ENCODE measurements at places on chromosomes 16 and 17. TPM values are rescaled to one million over a fixed set of nuclear protein-coding genes. Genes with fewer than 3 reads are reported as not detected.
A peak's percentile ranks its signal among the peaks of the same experiment; 100 is the strongest.

DNA sequence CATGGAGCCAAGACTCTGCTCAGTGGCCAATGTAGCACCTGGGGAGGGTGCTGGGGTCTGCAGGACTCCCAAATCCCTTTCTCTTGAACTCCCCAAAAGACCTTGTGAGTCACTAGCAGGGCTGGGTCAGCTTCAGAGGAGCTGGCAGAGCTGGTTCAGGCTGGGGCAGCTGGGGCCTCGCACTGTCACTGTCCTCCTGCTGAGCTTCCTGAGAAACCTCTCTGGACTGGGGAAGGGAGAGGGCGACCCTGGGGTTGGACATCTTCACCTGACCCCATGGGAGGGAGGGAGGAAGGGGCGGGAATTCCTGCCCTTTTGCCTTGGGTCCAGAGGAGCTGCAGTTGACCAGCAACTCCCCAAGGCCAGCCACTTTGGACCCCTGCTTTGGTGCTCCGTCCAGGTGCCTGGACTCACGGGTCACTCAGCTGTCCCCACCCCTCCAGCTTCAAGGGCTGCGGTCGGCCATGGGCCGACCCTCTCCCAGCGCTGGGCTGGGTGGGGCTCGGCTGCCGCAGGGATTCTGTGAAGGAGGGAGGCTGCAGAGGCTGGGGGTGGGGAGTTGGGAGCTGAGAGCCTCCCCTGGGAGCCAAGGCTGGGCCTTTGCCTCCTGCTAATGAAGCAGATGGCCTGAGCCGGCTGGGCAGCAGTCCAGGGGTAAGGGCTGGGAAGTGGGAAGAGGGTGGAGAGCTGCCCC lies 9.2 kb downstream of the FMNL1 start:
- peaks cover 55% of the 10 kb centered on the region for H3K27me3 ChIP-seq
- H3K36me3 ChIP-seq: no peaks in the 10 kb centered on the region
- H3K4me1 ChIP-seq: no peaks in the 10 kb centered on the region
- no peak for DNase-seq
- no peak overlapping the region for H3K27ac ChIP-seq

- H3K36me3 ChIP-seq: no peaks in the 10 kb centered on the region
- H3K27me3 ChIP-seq: peaks cover 50% of the 10 kb centered on the region
These were observed 126.1 kb downstream of the IRX5 start for GRCh38 chr16:55056585-55057401.

GRCh38 chr17:14306596-14306995 lies 5.7 kb downstream of the HS3ST3B1 start:
- H3K27me3 ChIP-seq: peaks cover 15% of the 10 kb centered on the region
- H3K4me1 ChIP-seq: peaks cover 29% of the 10 kb centered on the region
- H3K36me3 ChIP-seq: no peaks in the 10 kb centered on the region
- no peak for DNase-seq
- H3K27ac ChIP-seq: no peak overlapping the region

GRCh38 chr16:78383118-78383517 lies 283.7 kb downstream of the WWOX start:
- H3K27ac ChIP-seq: no peak overlapping the region
- no peaks in the 10 kb centered on the region for H3K4me1 ChIP-seq
- H3K36me3 ChIP-seq: no peaks in the 10 kb centered on the region
- DNase-seq: no peak

DNA sequence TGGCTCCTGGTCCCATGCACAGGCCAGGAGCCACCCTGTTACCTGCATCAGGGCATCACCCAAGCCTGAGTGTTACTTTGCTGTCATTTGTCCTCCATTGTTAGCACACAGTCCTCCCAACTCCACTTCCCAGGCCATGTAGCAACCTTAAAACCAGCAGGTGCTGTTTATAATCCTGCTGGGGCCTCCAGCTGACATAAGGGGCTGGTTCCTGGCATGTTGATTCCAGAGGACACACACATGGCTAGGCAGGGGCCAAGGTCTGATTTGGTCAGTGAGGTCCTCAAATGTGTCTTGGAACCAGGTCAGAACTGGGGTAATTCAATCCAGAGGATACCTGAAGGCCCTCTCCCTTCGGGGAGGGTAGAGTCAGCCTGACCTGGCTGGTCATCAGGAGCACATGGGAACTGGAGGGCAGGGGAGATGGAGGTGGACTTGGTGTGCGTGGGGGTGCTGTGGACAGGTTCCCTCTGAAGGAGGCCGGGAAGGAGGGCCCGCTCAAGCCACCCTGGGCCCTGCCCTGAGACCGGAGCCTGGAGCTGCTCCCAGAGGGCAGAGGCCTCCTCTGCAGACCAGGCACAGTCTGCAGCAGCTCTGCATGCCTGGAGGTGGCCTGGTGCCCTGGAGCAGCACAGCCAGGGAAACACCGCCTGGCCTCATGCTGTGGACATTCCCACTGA lies 6.6 kb downstream of the ADORA2B start:
- H3K4me1 ChIP-seq: peaks cover 8% of the 10 kb centered on the region
- no peak overlapping the region for H3K4me3 ChIP-seq
- DNase-seq: no peak
- no peak overlapping the region for H3K27ac ChIP-seq
- no peaks in the 10 kb centered on the region for H3K36me3 ChIP-seq

GRCh38 chr16:67093098-67093726 lies 16.5 kb upstream of the PHAF1 start:
- peaks cover 3% of the 10 kb centered on the region for H3K4me1 ChIP-seq
- no peaks in the 10 kb centered on the region for H3K27me3 ChIP-seq
- H3K4me3 ChIP-seq: no peak overlapping the region
- no peak for DNase-seq
- H3K36me3 ChIP-seq: peaks cover 2% of the 10 kb centered on the region
- H3K27ac ChIP-seq: peak overlapping the region; percentile 68

- no peaks in the 10 kb centered on the region for H3K36me3 ChIP-seq
- peak overlapping the region; percentile 60 for H3K4me3 ChIP-seq
- DNase-seq: no peak
- no peak overlapping the region for H3K27ac ChIP-seq
These were observed 70.0 kb upstream of the TNRC6C start for GRCh38 chr17:77888242-77889134.

DNA sequence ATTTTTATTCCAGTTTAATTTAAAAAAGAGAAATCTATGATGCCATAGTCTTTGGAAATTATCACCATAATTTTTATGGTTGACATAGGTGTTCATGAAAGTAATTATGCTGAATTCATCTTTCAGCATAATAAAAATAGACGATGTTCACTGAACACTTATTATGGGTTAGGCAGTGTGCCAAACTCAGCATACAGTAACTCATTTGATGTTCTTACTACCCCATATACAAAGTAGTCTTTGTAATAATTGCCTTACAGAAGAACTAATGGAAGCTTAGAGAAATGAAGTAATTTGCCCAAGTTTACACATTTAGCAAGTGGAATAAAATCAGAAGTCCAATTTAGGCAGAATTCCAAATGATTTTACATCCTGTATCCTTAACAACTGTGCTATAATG lies 852.2 kb upstream of the GOT2 start:
- DNase-seq: no peak
- H3K27ac ChIP-seq: no peak overlapping the region
- no peaks in the 10 kb centered on the region for H3K36me3 ChIP-seq
- H3K4me3 ChIP-seq: no peak overlapping the region
- no peaks in the 10 kb centered on the region for H3K27me3 ChIP-seq

DNA sequence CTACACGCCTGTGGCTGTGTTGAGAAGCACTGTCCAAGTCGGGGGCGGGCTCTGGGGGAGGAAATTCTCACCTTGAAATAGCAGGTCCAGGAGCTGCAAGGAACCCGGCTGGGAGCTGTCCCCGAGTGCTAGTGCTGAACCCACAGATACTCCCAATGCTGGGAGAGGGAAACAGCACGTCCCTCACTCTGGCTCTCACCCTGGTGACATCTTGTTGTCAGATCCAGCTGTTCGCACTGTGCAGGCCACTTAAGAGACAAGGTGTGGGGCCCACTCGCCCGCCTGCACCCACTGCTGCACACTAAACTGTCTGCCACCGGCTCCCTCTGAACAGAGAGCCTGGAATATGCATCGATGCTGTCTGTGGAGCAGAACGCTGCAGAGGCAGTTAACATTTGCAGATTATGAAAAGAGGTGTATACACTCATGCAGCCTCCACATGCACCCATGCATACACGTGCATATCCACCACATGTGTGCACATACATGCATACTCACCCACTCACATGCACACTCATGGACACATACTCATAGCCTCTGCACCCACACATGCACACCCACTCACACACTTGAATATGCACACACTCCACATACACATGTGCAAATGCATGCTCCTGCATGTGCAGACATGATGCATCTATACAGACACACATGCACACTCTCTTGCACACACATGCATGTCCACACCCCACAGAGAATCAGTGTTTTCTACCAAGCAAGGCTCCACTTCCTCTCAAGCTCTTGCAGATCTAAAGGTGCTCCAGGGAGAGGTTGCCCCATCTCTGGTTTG lies 42.0 kb downstream of the MGAT5B start:
- no peak overlapping the region for H3K4me3 ChIP-seq
- peaks cover 69% of the 10 kb centered on the region for H3K27me3 ChIP-seq
- no peak overlapping the region for H3K27ac ChIP-seq
- peaks cover 5% of the 10 kb centered on the region for H3K4me1 ChIP-seq

DNA sequence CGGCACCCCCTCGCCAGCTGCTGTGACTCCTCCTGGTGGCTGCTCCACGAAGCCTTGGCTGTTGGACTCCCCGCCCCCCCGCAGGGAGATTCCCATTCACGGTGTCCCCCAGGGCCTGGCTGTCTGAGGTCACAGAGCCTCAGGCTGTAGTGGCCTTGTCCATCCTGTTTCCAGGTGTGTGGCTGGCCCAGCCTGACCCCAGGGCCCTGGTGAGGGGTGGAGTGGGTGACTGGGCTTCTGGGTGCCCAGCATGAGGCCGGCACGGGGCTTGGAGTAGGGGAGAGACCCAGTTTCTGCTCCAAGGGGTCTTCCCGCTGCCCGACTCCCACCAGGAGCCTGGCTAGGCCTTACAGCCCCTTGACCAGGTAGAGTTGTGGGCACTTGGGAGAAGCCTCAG lies 10.4 kb downstream of the PRSS27 start:
- peaks cover 2% of the 10 kb centered on the region for H3K27me3 ChIP-seq
- no peak overlapping the region for H3K4me3 ChIP-seq
- DNase-seq: no peak

DNA sequence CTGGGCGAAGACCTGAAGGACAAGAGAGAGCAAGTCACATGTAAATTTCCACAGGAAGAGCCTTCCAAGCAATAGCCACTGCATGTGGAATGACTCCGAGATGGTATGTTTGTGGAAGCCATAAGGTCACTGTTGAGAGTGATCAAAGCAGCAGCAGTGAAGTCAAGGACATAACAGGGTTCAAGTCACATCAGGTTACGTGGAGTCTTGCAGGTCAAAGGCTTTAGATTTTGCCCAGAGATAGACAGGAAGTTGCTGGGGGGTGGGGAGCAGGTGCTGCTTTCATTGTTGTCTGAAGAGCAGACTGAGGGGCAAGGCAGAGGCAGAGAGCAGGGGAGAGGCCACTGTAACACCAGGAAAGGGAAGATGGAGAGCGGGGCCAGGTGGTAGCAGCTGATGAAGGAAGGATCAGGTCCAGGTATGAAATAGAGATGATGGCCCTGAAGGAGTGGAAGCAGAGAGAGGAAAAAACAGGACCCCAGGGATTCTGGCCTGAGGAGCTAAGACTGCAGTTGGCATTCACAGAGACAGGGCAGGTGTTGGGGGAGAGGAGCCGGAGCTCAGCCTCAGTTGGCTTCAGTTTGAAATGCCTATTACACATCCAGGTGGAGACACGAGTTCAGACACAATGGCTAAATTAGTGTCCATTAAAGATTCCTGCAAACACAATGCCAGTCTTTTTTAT lies 129.3 kb upstream of the AXIN2 start:
- no peak for DNase-seq
- no peaks in the 10 kb centered on the region for H3K36me3 ChIP-seq

DNA sequence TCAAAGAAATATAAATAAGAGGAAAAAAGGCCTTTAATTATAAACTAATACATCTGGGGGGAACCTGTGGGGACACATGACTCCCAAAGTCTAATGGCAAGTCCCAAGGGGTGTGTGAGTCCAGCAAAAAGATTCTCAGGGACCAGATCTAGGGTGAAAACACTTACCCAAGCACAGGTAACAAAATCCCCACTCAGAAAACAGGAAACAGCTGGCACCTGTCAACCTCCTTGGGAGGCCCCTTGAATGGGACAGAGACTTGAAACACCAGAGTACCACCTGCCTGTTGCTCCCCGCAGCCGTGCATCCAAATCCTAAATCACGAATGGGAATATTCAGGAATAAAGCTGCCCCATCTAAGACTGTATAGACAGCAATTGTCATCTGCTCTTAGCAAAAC lies 461.2 kb upstream of the CDH5 start:
- no peak overlapping the region for H3K27ac ChIP-seq
- no peak for DNase-seq
- H3K27me3 ChIP-seq: peaks cover 23% of the 10 kb centered on the region
- no peak overlapping the region for H3K4me3 ChIP-seq

DNA sequence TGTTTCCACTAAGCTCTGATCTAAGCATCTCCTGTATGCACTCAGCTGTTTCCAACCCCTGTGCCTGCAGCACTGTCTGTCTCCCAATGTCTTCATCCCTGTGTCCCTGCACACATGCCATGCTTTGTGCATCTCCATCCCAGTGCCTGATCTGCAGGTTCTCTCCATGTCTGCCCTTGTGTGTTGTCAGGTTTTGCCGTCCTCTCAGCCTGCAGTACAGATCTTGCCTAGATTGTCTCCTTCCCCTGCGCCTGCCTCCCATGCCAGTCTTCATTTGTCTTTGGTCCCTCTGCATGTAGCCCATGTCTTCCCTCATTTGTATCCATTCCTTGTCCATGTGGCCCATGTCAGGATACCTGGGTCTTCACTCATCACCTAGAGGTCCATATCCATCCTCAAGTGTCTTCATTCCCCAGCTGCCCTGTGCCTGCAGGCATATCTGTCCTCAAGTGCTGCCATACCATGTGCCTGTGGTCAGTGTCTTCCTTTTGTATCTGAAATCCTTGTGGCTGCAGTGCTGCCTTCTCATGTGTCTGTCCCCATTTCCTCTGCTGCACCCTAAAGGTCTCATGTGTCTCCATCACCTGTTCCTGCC lies 71.5 kb downstream of the TNFRSF13B start:
- no peak overlapping the region for H3K4me3 ChIP-seq
- no peak overlapping the region for H3K27ac ChIP-seq
- peaks cover 12% of the 10 kb centered on the region for H3K27me3 ChIP-seq
- H3K36me3 ChIP-seq: no peaks in the 10 kb centered on the region

The EME2 gene
- 53.4 TPM for total RNA-seq

The ABCC6 gene
- total RNA-seq: 9.8 TPM

The ITGAX gene
- not detected for total RNA-seq

The AOC2 gene
- total RNA-seq: 4.3 TPM

Measured in progenitor cell of endocrine pancreas (in vitro differentiated cells).